T-helper 2 cell treated with Interferon-gamma antibody and Interleukin-4, amounts not matched to agents 100 ng/mL and 5 ng/mL, for 36 hours (primary cell): ENCODE measurements at places on chromosomes 1 and 21. TPM values are rescaled to one million over a fixed set of nuclear protein-coding genes. Genes with fewer than 3 reads are reported as not detected.

Gene FCMR
- 75.8 and 77.6 TPM in 2 replicates for total RNA-seq

Gene CFAP45
- 0.57 and 0.98 TPM in 2 replicates for total RNA-seq

Gene C1QB
- total RNA-seq: not detected in 2 replicates

Gene TRAPPC3
- total RNA-seq: 61.7 and 63.6 TPM in 2 replicates

Gene MMEL1
- total RNA-seq: 0.95 and 1.2 TPM in 2 replicates

Gene ARTN
- 0.48 and 0.64 TPM in 2 replicates for total RNA-seq

Gene TCHHL1
- not detected in 2 replicates for total RNA-seq

Gene INSRR
- 0.14 TPM in 1 of 2 replicates, not detected in the other for total RNA-seq

Gene SELE
- total RNA-seq: not detected in 2 replicates

Gene HYI
- total RNA-seq: 35.4 and 37.9 TPM in 2 replicates

Gene APOBEC4
- total RNA-seq: not detected in 2 replicates

Gene PYGO2
- total RNA-seq: 43.8 and 44.7 TPM in 2 replicates

Gene GNG12
- total RNA-seq: 0.05 TPM in 1 of 2 replicates, not detected in the other

Gene FLG2
- total RNA-seq: not detected in 2 replicates

Gene E2F2
- 85.6 and 87.7 TPM in 2 replicates for total RNA-seq

Gene CCDC185
- not detected in 2 replicates for total RNA-seq

Gene ANXA9
- 0.09 TPM in 1 of 2 replicates, not detected in the other for total RNA-seq

Gene ZC3H12A
- 19.5 and 21.5 TPM in 2 replicates for total RNA-seq

Gene JMJD4
- 21.5 and 25.0 TPM in 2 replicates for total RNA-seq

Gene HSD3B1
- total RNA-seq: not detected in 2 replicates

Gene CGN
- total RNA-seq: 0.09 and 0.16 TPM in 2 replicates

Gene AKIRIN1
- total RNA-seq: 55.4 and 60.5 TPM in 2 replicates

Gene CLEC20A
- not detected in 2 replicates for total RNA-seq
